Amniotic stem cell (primary cell): ENCODE measurements at places on chromosomes 12 and 14.

DNA sequence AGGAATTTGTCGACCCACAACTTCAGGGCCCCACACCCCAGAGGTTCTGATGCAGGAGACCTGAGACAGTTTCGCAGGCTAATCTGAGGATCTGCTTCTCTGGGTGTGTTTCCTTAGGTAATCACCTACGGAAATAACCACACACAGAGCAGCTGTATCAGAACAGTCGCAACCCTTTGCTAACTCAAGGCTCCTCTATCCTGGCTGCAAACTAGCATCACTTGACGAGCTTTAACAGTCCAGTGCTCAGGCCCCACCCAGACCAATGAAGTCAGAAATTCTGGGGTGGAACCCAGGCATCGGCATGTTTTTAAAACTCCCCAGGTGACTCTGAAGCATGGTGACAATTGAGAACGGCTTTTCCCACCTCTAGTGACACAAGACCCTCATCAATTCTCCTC lies 20.7 kb downstream of the SLC7A7 start:
- no peak for DNase-seq

DNA sequence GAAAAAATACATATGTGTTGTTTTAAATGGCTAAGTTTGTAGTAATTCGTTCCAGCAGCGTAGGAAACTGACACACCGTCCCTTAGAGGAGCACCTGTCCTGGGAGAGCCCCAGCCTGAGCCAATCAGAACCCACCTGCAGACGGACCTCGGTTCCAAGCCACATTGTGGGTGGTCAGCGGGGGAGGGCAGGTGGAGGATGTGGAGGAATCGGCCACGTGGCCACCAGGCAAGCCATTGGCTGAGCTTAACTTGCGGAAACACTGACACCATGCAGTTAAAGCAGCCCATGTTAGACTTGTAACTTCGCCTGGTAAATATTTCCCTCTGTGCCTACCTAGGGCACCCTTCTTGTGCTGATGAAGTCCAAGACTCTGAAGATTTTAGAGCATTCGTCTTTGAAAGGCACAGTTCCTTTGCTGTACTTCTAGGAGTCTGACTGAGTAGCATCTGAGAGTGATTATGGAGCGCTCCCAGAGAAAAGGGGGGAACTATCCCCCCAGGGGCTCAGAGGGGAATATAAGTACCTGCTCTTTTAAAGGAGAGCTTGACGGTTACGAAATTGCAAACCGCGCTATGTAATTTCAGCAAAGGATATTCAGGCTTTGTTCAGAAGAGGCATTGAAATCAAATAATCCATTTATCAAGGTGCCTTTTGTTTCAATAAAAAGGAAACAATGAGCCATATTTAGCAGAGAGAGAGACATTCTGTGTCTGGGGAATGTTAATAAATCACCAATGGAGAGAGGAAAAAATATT lies 135.7 kb downstream of the TMEM132C start:
- DNase-seq, result no peak

GRCh38 chr12:77837876-77838291 lies 7.2 kb downstream of the NAV3 start:
- DNase-seq, result no peak

DNA sequence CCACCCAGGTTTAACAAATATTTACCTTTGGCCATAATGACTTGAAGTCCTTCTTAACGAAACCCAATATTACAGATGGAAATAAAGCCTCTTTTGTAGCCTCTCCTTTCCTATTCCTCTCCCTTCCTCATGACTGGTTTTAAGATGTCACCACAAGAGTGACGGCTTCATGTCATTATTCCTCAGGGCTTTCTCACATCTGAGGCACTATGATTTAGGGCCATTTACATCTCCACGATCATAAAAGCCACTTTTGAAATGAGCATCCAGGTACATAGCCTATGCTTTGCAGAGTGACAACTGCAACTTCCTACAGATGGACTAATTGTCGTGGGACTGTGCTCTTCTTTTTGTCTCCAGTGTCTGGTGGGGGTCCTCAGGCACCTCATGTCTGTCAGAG lies 32.3 kb upstream of the DACT1 start:
- no peak for DNase-seq

- no peak for DNase-seq
These were observed 15.5 kb upstream of the TMX1 start for GRCh38 chr14:51224551-51224950.

DNA sequence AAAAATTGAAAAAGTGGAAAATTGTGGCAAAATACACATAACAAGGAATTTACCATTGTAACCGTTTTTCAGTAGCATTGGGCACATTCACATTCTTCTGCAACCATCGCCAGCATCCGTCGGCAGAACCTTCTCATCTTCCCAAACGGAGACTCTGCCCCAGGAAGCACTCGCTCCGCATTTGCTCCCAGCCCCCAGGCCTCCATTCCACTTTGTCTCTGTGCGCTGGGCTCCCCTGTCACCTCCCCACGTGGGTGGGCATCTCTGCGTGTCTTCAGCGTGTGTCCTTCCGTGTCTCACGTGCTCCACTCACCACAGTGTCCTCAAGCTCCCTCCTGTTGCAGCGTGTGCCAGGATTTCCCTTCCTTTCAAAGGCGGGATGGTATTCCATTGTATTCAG lies 9.9 kb downstream of the GPR132 start:
- DNase-seq, result no peak

DNA sequence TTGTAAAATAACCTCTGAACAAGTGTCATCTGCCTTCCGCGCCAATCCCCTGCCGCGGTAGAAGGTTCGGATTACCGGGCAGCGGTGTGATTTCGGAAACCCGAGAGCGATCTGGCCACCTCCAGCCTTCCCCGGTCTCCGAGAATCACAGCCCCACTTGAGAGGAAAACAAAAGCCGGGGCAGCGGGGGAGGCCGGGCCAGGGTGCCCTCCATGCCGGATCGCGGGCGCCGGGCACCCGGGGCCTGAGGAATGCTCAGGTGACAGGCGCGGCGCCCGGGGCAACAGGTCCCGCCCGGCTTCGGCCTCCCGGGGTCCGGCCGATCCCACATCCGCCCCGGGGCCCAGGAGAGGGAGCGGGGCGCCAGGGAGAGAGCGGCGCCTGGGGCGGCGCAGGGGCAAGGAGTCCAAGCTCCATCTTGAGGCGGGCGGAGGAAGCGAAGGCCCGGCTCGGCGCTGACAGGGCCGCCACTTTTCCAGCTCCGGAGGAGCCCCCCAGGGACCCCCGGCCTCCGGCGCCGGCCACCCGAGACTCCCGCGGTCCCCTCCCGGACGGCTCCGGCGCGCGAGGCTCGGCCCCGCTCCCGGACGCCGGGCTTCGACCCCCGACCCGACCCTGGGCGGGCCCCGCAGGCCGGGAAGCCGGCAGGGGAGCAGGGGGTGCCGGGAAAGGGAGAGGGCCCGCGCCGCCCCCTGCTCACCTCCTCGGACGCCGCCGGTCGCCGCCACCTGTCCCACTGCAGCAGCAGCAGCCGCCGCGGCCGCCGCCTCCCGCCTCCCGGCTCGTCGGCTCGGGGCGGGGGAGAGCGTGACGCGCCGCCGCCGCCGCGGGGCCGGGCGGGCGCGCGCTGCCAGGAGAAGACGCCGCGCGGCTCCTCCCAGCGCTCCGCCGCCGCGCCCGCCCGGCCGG lies at the start of gene CLIP1:
TSS of gene CLIP1 (minus strand) at position 849 of the 909 bp plus-strand sequence. CDS start 42,217 bp downstream, outside the sequence.
- DNase-seq, result no peak

DNA sequence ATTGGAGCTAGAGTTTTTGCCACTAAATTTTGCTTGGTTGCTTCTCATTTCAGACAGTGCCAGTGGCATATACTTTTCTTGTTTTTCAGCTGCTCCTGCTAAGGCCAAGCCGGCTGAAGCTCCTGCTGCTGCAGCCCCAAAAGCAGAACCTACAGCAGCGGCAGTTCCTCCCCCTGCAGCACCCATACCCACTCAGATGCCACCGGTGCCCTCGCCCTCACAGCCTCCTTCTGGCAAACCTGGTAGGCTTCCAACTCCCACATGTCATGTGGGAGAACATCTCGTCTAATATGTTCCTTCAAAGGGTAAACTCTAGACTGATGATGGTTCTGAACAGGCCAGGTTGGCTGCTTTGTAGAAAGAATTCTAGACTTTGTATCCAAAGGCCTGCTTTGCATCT lies 11.0 kb downstream of the DLST start:
- DNase-seq, result no peak

DNA sequence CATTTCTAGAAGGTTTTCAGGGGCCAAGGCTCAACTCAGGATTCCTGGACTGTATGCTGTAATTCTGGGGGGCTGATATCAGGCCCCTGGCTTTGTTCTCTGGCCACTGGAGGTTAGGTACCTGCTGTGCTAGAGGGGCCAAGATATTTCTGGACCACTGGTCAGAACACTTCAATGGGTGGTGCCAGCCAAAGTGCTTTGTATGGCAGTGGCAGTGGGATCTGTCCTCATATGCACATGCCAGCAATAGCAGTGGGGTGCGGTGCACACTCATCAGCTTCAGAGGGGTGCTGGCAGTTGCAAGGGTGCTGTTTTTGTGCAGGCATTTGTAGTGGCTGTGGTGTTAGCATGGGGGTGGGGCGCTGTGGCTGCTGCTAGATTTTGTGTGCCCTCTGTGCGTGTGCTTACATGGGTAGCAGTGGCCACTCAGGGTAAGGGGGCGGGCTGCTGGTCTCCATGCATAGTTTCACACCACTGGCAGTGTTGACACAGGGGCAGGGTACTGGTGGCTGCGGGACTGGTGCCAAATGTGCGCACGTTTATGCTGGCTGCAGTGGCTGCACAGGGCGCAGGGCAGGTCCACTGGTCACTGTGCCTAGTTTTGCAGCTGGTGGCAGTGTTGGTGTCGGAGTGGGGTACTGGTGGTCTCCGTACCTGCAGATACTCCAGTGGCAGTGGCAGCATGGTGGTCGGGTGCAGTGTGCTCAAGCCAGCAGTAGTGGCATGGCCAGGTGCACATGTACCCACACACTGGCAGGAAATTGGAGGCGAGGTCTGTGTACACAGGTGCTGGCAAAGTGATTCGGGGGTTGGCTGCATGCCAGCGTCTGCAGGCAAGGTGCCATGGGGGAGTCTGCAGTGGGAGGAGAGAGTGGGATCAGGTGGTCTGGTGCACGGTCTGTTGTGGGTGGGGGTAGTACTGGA lies 12.6 kb downstream of the NOPCHAP1 start:
- DNase-seq, result no peak

DNA sequence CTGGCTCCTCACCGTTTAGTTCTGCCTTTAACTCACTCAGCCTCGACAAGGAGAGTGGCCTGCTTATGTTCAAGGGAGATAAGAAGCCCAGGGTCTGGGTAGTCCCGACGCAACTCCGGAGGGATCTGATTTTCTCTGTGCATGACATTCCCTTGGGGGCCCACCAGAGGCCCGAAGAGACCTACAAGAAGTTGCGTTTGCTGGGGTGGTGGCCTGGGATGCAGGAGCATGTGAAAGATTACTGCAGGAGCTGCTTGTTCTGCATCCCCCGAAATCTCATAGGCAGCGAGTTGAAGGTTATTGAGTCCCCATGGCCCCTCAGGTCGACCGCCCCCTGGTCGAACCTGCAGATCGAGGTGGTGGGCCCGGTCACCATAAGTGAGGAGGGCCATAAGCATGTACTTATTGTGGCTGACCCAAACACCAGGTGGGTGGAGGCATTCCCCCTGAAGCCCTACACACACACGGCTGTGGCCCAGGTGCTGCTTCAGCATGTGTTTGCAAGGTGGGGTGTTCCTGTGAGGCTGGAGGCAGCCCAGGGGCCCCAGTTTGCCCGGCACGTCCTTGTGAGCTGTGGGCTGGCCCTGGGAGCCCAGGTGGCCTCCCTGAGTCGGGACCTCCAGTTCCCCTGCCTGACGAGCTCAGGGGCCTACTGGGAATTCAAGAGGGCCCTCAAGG lies 13.1 kb downstream of the CBLN3 start:
- DNase-seq, result no peak

DNA sequence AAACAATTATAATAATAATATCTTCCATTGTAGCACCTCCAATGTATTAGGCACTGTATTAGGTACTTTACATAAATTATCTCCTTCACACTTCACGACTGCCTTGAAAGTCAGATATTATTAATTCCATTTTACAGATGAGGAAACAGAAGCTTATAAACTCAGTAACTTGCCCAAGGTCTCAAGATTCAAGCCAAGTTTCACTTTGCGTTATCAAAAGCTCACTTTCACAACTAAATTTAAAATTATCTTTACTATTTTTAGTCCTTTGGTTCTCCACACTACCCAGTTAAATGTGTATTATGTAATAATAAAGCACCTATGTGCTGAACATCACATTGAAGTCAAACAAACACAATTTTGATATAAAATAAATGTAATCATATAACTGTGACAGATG lies 55.8 kb downstream of the NUMB start:
- DNase-seq, result no peak

DNA sequence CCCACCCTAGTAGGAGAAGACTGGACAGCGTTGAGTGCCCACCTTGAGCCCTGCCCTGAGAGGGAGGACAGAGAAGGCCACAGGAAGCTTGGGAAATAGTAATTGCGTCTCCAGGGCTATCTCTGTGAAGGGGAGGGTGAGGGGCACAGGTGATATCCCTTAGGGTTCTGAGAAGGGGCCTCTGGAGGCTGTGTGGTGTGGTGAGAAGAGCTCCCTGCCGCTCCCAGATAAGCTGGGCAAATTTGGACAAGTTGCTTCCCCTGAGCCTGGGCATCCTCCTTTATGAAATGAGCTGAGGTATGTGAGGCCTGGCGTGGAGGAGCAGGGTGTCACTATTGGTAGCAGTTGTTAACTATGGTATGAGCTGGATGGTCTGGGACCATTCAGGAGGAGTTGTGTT lies 23.5 kb upstream of the LRP1-AS start:
- no peak for DNase-seq

DNA sequence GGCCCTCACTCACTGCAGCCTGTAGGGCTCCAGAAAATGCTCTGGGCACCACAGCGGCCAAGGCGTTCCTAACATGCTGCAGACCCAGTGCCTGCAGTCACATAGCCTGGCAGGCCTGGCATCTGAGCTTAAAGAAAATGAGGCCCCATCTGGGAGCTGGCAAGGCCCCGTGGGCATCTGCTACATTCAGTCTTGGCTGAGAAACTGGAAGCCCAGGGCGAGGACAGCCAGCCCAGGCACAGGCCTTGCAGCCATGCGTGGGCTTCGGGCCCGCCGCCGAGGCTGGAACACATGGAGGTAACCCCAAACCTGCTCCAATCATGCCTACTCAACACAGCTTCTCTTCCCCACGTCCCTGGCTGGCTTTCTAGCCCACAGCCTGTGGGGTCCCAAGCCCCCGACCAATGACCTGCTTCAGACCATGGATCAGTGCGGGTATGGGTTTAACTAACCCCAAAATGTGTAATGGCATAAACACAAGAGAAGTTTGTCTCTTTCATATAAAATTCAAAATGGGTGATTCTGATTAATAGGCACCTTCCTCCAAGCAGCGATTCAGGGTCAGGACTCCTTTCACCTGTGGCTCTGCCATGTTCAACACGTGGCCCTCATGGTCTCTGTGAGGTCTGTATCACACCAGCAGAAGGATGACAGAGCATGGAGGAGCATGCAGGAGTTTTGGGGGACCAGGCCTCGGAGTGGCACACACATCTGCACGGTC lies 6.4 kb downstream of the NGB start:
- DNase-seq, result no peak

- no peak for DNase-seq
These were observed 8.7 kb downstream of the SLC11A2 start for GRCh38 chr12:51017452-51017851.

GRCh38 chr12:25926536-25926935 lies 31.9 kb upstream of the RASSF8 start:
- DNase-seq, result no peak

GRCh38 chr12:47095446-47096236 lies 15.9 kb upstream of the AMIGO2 start:
- DNase-seq, result no peak
